Inflammatory macrophage treated with lipopolysaccharide for 4 hours (primary cell): ENCODE measurements at places on chromosomes 5 and 9.

GRCh38 chr5:54793468-54794134 lies 191.8 kb downstream of the ESM1 start:
- DNase-seq: no peak

DNA sequence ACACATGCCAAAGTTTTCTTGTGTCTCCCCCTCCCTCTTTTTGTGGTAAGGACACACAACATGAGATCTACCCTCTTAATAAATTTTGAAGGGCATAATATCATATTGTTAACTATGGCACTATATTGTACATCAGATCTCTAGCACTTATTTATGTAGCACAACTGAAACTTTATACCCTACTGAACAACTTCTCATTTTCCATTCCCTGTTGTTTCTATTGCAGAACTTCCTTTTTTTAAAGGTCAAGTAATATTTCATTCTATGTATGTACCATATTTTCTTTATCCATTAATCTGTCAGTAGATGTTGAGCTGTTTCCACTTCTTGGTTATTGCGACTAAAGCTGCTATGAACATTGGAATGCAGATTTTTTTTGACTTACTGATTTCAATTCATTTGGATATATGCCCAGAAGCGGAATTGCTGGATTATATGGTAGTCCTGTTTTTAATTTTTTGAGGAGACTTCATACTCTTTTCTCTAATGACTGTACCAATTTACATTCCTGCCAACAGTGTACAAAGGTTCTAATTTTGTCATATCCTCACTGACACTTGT lies 305.3 kb downstream of the PRR16 start:
- DNase-seq: peak; percentile 18

- no peak for DNase-seq
Observed at GRCh38 chr5:83197326-83197967, 120.1 kb downstream of the XRCC4 start.

GRCh38 chr5:143569213-143569701 lies 165.8 kb upstream of the NR3C1 start:
- no peak for DNase-seq

DNA sequence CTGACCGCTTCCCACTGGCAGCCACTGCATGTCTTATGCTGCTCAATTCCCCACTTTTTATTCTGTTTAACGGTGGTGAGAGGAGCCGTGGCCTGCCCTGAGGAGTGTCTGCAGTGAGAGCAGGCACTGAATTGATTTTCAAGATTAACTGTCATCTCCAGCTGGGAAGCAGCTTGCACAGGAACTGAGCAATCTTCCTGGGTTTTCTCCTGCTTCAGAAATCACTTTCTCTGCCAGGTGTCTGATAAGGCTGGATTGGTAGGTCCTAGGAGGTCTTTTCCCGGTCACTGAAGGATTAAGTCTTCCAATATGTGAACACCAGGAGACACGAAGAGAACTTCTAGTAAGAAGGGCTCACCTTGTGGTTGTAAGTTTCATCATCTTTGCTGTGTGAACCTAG lies 181.1 kb upstream of the RAD23B start:
- DNase-seq: no peak

GRCh38 chr5:93512799-93513198 lies 68.2 kb downstream of the NR2F1-AS1 start:
- no peak for DNase-seq

DNA sequence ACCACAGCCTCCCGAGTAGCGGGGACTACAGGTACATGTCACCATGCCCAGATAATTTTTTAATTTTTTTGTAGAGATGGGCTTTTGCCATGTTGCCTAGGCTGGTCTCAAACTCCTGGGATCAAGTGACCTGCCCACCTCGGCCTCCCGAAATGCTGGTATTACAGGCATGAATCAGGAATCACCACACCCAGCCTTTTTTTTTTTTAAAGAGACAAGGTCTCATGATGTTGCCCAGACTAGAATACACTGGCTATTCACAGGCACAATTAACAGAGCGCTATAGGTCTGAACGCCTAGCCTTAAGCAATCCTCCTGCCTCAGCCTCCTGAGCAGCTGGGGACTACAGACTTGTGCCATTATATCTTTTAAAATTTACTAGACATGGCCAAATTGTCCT lies 36.1 kb downstream of the GEMIN5 start:
- no peak for DNase-seq

DNA sequence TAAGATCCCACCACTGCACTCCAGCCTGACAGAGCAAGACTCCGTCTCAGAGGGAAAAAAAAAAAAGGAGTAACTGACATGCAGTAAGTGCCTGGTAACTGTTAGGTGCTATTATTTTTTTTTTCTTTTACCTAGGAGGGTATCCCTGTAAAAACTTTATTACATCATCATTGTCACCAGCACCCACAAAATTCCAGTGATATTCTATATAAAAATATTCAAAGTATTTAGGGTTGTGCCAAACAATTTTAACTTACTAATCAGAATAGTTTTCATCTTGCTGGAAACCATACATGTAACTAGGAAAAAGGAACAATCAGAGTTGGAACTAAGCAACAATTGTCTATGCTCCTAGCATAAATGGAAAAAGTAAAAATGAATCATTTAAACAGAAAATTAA lies 112.4 kb downstream of the SSBP2 start:
- no peak for DNase-seq

- no peak for DNase-seq
Observed at GRCh38 chr5:175235251-175235960, 208.6 kb downstream of the DRD1 start.

GRCh38 chr5:151449839-151450238 lies 2.4 kb downstream of the SLC36A1 start:
- DNase-seq: no peak
